GF-D8 (cell line): ENCODE measurements at places on chromosomes 3 and 15.

DNA sequence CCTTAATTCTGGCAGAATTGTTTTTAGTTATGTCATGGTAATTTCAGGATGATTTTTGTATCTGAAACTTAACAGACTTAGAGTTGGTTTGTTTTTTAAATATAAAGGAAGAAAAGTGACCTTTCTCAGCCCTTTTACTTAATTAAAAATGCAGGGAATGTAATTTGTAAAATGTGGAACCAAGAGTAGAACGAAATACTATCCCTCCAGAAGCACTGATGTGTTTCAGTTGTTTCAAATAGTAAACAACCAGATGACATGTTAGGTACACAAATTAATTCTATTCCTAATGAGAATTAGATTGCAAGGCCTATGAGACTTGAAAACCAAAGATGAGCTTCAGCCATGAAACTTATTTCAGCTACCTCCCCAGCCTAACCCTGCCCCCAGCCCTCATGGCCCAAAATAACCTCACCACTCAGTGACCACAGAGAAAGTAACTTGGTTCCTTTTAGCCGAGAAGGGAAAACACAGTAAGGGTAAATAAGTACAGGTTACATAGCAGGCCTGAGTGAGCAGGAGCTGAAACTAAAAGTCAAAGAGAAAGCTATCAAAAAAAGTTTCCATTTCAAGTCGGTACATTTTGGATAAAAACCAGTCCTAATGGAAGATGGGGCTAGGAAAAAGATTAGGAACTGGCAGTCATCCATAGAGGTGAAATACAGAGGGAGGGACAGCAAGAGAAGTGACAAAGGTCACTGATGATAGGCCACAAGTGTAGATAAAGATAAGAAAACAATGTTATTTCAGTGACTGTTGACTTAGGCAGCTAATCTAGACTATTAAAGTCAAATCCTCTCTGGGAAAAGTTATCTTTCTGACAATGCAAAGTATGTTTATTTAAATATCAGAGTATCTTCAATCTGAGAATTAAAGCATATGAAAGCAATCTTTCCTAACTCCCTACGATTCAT is 23.2 kb downstream of the SENP8 start:
- DNase-seq: no peak

- no peak for DNase-seq
Measured at GRCh38 chr3:99953596-99953995, 135.9 kb downstream of the CMSS1 start.

GRCh38 chr15:58066042-58066867 is 744 bp upstream of the ALDH1A2 start:
- DNase-seq: no peak

- no peak for DNase-seq
Measured at GRCh38 chr15:88627463-88627862, 6.3 kb downstream of the AEN start.

GRCh38 chr3:134328846-134329245 is 45.4 kb downstream of the AMOTL2 start:
- no peak for DNase-seq

GRCh38 chr3:32866533-32866932 is 48.7 kb downstream of the TRIM71 start:
- DNase-seq: no peak

GRCh38 chr3:72579191-72579580 is 269.1 kb downstream of the SHQ1 start:
- DNase-seq: no peak

GRCh38 chr3:82558081-82558480 is 796.6 kb upstream of the GBE1 start:
- DNase-seq: no peak

GRCh38 chr3:189590223-189590622 is 41.0 kb upstream of the TP63 start:
- DNase-seq: no peak

- no peak for DNase-seq
Measured at GRCh38 chr3:98588065-98588464, 5.3 kb downstream of the CPOX start.

DNA sequence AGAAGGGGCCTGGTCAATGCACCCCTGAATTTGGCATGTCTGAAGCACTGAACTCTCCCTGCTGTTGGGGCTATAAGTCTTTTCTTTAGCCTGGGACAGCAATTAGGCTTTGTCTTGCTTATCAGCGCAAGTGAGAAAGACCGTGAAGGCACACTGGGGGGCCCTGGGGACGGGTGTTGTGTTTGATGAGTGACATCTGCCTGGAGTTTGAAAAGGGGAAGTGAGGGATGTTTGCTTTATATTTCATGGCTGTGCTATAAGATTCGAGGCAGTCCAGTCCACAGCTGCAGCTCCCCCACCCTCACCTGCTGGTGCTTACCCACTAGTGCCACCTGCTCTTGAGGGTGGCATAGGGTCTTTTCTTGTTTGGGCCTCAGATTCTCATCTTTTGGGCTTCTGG is 44.8 kb downstream of the CEMIP start:
- no peak for DNase-seq

GRCh38 chr3:81033684-81034083 is 727.8 kb downstream of the GBE1 start:
- no peak for DNase-seq

GRCh38 chr3:151852074-151852811 is 21.2 kb upstream of the SUCNR1 start:
- DNase-seq: no peak

DNA sequence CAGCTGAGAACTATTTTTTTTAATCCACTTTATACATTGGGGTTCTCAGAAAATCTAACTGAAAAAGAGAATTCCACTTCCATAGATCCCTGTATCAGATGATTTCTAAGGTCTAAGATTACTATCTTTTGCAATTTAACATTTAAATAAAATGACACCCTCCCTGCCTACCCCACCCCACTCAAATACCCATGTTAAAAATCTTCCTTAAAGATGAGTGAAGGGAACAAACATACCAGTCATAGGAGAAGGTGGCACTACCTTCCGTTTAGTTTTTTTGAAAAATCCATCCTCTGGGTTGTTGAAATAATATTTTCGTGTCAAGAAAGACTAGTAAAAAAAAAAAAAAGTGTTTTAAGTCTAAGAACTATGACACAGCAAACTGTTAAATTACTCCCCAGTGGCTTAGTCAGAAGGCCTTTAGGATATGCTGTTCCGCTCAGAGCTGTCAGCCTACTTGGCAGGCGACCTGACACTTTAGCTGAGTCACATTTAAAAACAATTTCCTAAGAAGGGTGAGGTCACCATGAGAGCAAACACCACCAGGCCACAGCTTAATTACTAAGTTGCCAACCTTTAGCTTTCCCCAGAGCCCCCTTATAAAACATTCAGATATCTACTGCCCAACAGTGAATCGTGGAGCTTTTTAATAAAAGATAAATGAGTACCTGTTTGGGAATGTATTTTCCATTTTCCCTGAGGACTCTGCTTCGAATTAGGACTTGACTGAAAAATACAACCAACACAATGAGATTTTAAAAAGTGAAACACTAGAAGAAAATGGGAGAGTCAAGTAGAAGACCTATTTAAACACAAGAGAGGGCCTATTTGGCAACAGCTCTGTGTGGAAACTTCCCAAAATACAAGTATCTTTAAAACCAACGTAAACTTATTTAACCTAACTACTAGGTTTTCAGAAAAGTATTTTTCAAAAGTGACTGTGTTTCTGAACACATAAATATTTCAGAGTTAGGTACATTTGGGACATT is 9.6 kb downstream of the EMC3 start:
- DNase-seq: peak; percentile 92

DNA sequence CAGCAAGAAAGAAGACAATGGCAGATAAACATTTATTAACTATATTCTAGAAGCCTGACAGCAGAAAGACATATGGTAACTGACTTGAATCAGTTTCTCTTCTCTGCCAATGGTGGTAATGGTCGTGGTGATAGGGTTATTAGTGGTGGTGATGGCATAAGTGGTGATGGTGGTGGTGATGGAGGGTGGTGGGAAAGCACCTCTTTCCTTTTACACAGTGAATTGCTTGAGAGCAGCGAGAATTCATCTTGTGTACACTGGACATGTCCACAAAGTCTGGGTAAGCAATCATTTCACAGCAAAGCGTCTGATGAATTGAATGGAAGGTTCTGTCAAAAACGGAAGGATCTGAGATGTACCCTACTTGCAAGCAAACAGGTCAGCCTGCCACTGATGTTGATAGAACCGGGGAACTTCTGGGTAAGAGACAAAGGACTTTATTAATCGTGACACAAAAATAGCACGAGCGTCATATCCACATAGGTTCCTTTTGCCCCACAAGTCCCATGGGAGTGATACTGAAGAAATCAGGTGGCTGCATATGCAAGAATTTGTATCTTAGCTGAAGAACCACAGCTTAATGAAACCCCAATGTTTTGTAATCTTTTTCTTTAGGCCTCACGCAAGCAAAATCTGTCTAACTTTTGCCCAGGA is 23.5 kb upstream of the TBC1D5 start:
- no peak for DNase-seq

- DNase-seq: no peak
Measured at GRCh38 chr3:43747641-43748040, 56.9 kb downstream of the ABHD5 start.

- no peak for DNase-seq
Measured at GRCh38 chr15:78272776-78273175, 8.4 kb downstream of the DNAJA4 start.

DNA sequence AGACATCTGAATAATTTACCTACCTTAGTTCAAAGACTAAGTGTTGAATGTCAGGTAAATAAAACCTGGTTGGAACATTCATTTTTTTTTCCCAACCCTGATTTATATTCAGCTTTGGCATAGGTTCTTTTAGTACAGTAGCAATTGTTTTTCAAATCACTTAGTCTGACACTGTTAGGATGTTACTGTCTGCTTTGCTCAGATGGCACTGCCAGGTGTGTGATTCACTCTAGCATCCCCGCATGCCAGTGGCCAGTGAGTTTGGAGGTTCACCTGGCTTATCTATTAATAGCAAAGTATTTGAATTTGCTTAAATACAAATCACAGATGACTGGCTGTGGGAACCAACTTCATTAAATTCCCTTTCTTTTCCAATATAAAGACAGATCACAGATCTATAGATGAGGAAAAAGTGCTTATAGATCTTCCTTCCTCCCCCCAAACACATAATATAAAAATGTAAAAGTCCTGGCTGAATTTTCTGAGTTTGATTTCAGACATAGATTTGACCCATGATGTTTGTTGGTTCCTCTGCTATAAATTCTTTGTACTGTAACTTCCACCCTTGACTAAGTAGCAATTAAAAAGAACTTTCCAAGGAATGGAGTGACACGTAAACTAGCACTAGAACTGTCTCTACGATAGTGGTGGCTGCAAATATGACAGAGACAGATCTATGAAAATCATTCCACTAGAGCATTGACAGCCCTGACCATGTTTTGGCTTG is 3.9 kb downstream of the THBS1 start:
- DNase-seq: no peak

DNA sequence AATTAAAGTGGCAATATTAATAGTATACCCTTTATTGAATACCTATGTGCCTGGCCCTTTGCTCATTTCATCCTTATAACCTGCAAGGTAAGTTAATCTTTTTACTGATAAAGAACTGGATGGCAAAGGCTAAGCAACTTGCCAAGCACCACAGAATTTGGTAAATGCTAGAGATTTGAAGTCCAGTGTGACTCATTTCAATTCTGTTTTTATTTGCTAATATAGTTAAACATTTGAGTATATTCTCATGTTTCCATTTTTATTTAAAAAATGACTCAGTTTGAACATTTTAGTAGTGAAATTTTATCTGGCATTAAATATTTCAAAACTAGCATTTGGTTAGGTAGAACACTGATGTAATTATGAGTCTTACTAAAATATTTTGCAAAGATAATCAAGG is 11.3 kb downstream of the PFN2 start:
- DNase-seq: no peak

- no peak for DNase-seq
Measured at GRCh38 chr3:65268426-65268825, 580.6 kb upstream of the ADAMTS9 start.

GRCh38 chr3:184899953-184900595 is 88.1 kb downstream of the VPS8 start:
- DNase-seq: no peak

DNA sequence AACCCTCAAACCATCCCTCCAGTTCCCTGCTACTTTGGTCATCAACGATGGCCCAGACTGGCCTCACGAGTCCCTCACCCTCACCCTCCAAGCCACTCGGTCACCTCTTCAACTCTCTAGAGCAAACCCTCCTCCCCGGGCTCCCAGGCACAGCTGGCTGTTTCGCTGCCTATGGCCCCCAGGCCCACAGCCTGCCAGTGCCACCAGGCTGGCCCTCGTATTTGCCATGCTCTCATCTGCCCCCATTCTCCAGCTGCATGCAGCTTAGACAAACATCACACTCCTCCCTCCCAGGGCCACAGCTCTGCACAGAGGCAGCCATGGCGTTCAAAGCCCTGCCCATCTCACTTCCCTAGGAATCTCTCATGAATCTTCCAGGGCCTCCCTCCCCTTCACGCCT is 13.8 kb downstream of the RAB43 start:
- no peak for DNase-seq

DNA sequence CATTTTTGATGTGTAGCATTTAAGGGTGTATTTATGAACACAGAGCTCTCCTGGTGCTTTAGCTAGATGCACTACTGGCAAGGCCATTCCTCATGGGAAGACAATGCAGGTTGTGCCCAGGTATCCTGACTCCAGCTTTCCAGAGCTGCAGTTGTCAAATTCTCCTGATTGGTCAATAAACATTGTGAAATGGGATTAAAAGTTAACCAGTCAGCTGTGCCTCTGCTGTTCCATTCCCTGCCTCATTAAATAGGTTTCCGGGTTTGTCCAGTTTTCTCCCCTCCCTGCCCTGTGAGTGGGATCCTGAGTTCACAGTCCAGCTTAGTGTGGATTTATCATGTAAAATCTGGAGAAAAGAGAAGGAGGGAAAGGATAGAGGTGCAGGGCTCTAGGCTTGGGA is 207.3 kb downstream of the SQOR start:
- DNase-seq: no peak

DNA sequence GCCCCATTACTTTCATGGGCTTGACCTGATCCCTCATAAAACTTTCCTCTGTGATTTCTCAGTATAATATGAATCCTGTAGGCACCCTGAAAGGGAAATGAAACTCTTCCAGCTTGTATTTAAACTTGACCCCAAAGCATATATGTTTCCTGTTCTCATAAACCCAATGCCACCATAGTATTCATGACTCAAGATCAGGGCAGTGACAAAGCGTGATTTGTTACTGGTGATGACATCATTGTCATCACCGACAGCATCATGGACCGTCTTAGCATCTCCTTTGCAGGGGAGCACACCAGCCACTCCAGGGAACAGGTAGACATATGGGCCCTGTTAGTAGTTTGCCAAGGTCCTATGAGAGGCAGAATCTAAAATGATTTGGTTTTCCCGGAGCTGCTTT is 741.2 kb downstream of the NR2F2 start:
- DNase-seq: no peak

- DNase-seq: no peak
Measured at GRCh38 chr3:186826410-186826975, 16.0 kb upstream of the ADIPOQ start.

- DNase-seq: no peak
Measured at GRCh38 chr3:188421151-188421821, 267.3 kb downstream of the LPP start.

DNA sequence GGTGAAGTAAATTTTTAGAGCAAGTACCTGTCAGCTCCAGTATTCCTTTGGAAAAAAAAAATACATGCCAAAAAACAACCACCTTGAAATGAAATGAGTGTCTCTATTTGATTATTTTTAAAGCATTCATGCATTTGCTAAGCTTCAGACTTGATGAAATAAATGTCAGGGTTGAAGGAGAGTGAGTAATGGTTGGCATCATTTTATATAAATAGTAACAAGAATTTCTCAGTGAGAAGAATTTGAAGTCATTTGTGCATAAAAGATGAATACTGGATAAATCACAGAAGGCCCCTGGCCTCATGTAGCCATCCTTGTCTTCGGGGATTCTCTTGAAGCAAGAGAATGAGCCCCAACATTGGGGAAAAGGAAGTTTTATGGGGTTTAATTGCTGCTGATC is 318.4 kb downstream of the LPP start:
- DNase-seq: no peak
